ENCODE measurements at places on chromosomes 4 and X. TPM values are rescaled to one million over a fixed set of nuclear protein-coding genes. Genes with fewer than 3 reads are reported as not detected.

The VSIG4 gene
- not detected for total RNA-seq

The FAM9B gene
- total RNA-seq = not detected

DNA sequence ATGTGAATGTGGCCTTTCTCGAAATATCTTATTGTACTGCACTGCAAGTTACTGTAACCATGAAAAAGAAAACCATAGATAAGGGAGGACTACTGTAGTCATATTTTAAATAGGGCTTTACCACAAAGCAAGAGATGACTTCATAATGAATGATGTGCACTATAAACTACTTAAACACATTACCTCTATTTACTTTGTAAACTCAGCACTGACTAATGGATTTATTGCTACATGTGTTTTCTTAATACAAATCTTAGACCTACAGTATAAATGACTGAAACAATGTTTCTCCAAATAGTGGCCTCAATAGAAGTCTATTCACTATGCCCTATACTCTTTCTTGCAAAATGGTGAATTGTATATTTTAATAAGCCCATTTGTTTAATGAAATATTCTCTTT lies 61.1 kb downstream of the HDX start:
- no peak overlapping the region for H3K4me3 ChIP-seq
- DNase-seq = no peak
- H3K27ac ChIP-seq = no peak overlapping the region

- H3K27ac ChIP-seq = no peak overlapping the region
- no peaks in the 10 kb centered on the region for H3K27me3 ChIP-seq
- H3K4me1 ChIP-seq = peaks cover 25% of the 10 kb centered on the region
- H3K36me3 ChIP-seq = peaks cover 21% of the 10 kb centered on the region
Observed at GRCh38 chr4:106317815-106318214, 1.5 kb downstream of the AIMP1 start.

The SPANXD gene
- total RNA-seq = not detected

- H3K27ac ChIP-seq = no peak overlapping the region
- peaks cover 8% of the 10 kb centered on the region for H3K4me1 ChIP-seq
- no peaks in the 10 kb centered on the region for H3K36me3 ChIP-seq
- DNase-seq = no peak
- H3K27me3 ChIP-seq = peaks cover 28% of the 10 kb centered on the region
Observed at GRCh38 chr4:142850478-142850877, 4.4 kb upstream of the INPP4B start.

The ASMT gene
- not detected for total RNA-seq
